Non-pigmented ciliary epithelial cell (primary cell): ENCODE measurements at places on chromosomes 2 and 18.

GRCh38 chr2:86305195-86305914, 32.1 kb downstream of the REEP1 start:
- no peak for DNase-seq

GRCh38 chr2:216371721-216372702, at the start of gene MARCHF4:
Gene MARCHF4, minus strand, starts transcription at chr2:216372483. Its CDS starts 2,223 bp downstream, at chr2:216370260.
- peak; percentile 52 for DNase-seq

GRCh38 chr2:105781274-105781978, 36.7 kb downstream of the NCK2 start:
- DNase-seq = no peak

DNA sequence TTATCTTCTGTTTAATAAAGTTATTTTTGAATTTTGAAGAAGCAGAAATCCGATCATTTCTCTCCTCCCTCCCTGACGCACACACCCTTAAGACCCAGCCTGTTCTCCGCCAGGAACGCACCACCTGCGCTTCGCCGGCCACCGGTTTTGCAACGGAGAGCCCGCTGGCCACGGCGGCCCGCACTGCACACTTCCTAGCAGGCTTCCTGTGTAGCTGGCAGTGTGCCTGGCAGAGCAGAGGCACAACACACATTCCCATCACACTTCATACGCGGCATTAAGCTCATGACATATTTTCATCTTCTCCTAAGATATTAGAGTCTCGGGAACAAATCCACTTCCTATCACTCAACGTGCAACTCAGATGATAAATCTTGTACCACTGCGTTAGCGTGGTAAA, 148.0 kb downstream of the HDAC4 start:
- DNase-seq = no peak

DNA sequence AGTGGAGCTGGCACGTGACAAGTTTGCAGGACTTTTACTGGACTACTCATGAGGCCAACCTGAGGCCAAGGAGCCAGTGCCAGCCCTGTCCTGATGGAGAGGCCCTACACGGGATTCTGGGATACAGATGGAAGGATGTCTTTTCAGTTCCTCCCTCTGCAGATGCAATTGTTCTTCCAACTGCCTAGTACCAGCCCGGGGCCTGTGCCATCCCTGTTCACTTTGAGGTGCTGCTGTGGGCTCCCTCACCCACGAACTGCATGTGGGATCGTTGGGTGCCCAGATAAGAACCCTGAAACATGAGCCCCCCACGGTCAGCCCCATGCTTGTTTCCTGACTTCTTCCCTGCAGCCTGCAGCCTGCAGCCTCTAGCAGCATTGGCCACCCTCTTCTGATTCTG, 25.3 kb upstream of the LAPTM4A start:
- DNase-seq = no peak

GRCh38 chr2:24122366-24123194, 554 bp downstream of the PFN4 start:
- DNase-seq = no peak

- DNase-seq = no peak
Observed at GRCh38 chr2:230713331-230714135, 891 bp downstream of the CAB39 start.

DNA sequence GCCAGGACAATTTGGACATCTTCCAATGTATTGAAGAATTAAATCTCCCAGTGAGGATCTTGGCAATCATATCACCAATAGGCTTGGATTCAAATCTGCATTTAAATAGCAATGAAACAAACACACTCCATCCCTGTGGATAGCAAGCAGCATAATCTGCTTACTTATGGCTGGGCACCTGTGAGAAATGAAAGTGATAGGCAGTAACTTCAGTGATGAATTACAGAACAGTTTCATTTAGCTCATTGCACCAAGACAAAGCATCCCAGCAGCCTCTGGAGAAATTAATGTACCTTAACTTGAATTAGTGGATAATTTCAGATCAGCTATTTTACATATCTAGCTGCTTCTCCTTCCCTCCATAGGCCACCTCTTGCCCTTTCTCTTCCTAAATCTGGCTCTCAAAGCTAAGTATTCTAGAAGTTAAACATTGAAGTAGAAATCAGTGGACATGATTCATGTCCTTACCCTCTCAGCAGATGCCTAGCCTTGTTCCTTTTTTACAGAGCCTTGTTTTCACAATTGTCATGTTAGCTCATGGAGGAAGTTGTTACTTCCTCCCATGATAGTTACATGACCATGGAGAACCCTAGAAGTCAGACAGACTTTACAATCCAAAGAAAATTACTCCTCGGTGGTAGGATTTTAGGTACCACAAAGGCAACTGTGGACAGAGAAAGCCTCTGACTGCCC, 88.5 kb upstream of the TACR1 start:
- DNase-seq = no peak

DNA sequence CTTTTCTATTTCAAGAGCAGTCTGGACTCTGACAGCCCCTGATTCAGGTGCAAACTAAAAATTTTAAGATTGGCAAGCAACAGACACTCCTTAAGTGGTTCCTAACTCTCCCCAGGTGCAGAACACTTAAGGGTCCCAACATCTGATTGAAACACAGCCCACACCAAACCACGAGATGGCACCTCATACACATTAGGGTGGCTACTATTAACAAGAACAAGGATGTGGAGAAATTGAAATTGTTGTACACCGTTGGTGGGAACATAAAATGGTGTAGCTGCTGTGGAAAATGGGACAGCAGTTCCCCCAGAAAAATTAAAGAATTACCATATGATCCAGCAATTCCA, 82.3 kb downstream of the POLR1A start:
- no peak for DNase-seq

DNA sequence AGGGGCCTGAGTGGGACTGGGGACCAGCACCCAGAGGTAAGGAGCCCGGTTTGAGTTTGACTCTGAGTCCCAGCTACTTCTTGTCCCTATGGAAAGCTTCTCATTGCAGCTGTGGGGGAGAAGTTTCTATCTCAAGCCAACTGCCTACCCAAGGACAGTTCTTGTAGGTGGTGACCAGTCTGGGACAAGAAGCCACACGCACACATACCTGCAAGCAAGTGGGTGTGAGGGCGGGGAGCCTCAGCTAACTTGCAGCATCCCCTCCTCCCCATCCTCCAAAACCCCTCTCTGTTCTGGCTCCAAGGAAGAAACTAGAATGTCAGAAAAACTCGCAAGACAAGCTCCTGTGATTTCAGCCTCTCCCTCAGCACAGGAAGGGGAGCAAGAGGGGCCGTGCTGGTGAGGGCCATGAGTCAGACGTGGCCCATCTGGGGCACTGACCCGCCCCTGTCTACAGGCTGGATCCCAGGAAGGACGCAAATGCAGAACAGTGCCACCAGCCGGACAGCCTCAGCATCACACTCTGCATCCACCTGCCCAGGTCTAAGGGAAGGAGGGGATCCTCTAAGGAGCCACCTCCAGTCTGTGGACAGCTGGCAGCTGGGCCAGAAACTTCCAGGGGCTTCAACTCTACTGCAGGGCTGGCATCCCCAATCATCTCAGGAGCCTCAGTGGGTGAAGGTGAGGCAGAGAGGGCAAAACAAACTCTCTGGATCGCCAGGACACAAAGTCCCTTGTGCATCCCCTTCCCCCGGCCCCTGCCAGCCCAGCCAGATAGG, 103.4 kb downstream of the TNS1 start:
- peak; percentile 46 for DNase-seq

DNA sequence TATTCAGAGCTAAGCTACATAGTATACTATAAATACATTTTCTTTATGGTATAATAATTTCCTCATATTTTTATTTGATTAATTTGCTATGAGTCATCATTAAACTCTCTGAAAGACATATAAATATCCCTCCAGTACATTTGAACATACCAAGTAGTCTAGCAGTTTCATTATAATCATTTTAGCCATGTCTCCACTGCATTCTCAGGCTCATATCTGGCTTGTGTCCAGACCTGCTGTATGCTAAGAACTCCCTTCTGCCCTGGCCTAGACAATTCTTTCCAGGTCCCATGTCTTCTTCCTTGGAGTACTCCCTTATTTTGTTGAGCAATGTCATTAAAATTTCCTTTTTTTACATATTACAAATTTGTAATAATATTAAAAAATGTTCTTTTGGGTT, 16.6 kb upstream of the DYNC1I2 start:
- no peak for DNase-seq

GRCh38 chr2:161414042-161415033, 1.8 kb upstream of the TBR1 start:
- no peak for DNase-seq

DNA sequence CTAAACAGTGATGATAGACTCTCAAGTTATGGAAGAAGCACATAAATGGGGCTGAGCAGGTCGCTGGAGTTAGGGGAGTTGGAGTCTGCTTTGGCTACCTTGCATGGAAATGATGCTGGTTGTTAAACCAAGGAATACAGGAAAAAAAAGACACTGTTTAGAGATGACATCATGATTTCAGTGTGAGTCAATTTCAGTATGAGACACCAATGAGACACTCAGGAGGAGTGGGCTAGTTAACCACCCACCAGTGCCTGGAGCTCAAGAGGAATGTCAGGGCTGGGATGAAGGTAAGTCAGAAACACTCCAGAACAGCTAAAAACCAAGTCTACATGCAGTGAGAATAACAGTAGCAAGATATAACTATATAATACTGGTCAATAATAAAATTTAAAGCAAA, 303.6 kb downstream of the SOX11 start:
- no peak for DNase-seq

DNA sequence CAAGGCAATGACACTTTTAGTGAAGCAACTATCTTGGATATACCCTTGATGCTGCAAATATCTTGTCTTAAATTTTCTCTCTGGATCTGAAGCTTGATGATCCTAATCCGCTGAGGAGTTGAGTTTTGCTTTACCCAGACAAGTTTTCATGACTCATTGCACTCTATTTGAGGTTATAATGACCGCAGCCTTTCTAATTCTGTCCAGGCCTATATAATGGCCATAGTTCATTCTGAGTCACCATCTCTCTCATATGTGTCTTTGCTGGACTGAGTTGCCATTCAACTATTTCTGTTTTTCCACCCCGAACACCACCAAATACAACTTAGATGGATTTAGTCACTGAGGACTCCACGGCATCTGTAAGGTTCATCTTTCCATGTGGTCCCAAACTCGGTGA, 802.1 kb upstream of the FAM98A start:
- DNase-seq = peak; percentile 24

DNA sequence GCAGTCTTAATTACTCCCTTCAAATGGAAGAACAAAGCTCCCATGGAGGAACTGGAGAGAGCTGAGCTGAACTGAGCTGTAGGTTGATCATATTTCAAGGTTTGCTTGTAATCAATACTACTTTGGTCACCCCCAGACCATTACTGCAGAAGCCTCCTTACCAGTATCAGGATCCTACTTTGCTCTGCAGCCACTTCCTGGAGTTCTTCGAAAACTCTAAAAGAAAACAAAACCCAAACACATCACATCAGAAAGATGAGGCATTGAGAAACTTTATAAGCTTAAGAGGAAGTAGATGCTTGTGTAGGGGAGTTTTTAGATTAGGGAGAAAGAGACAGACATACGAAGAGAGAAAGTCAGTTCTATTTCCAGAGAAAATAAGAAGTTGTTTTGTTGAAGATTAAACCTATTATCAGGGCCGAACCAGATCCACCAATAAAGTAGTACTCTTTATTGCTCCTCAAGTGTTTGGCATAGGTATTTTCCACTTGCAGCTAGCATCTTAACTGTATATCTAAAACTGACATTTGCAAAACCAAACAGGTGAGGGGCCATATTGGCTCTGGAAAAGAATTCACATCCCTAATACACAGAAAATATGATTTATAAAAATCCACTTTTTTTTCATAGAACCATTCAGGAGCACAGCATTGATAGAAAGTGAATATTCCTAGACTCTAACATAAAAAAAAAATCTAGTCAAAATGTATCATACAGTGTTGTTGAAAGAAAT, 166.9 kb upstream of the KLF7 start:
- no peak for DNase-seq

GRCh38 chr18:73514449-73514848, 633.2 kb downstream of the FBXO15 start:
- no peak for DNase-seq

DNA sequence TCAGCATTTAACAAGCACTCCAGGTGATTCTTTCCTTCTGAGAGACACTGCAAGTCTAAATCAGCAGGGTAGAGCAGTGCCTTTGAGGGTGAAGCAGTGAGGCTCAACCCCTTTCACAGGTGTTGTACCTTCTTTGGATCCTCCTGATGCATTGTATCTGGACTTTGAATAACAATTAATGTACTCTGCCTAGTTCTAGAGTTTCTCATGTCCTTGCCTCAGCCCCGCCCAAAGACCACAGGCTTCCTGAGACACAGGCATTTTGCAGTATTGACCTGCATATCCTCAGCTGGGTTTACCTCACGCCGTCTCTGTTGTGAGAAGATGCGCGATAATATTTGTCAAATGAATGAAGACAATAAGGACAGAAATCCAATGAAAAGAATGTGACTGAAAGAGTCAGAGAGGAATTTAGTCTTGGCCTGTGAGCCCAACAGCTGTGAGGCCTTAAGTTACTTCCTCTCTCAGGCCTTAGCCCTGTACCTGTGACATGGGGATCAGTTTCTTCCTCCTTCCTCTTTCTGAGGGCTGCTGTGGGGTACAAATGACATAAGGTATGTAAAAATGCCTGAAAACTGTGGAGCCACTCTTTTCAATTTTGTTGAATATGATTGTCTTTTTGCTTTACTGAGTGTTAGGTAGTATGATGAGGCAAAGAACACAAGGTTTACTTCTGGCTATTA, 43.7 kb downstream of the WIPF1 start:
- DNase-seq = no peak

- no peak for DNase-seq
Observed at GRCh38 chr2:174036825-174037224, 71.7 kb upstream of the SP3 start.

DNA sequence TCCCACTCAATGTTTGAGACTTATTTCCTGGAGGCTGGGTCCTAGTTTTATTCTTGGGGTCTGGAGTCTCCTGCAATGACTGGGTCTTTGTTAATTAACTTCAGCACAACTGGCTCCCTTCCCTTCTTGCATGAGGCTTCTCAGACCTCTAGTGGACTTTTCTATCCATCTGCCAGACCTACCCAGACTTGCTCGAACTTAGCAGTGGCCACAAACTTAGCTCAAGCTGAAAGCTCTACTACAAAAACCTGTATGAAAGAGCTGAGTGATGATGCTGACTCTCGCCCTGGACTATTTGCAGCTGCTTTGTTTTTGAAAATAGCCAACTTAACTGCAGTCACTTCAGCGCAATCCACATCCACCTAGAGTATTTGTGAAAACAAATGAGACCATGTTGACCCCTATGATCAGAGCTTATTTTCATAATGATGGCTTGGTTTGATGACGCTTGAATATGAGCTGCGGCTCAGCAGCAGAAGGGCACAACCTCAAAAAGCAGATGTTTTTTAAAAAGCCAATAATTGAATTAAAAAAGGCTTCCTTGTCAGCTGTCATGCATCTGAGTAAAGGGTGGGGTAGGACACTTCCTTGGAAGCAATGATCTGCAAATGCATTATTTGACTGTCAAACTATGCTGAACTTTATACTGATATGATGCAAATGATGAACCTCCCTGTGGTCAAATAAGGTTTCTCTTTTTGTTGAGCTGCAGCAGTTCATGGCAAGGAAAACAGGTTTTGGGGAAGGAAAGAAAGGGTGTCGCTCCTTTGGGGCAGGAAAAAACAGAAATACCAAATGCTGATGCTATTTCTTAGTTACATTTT, 10.6 kb upstream of the ANXA4 start:
- no peak for DNase-seq
